ENCODE measurements at places on chromosomes 6 and 20.

GRCh38 chr20:48153523-48153922 is 368.2 kb upstream of the SULF2 start:
- DNase-seq, result no peak

DNA sequence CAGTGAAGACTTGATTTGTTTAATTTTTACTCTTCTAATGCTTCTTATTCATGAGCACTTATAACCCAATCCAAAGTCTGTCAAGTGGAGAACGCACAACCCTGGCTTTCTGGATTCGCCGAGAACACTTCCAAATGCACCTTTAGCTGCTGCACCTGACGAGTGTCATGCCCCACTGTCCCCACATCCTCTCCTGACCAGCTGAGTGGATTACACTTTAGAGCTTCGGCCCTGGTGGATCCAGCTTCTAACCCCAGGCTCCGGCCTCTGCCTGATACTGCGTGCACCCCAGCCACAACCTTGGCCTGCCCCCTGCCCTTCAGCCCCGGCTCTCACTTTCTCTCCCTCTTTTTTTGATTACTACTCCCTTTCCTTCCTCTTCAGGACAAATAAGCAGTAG is 258.8 kb downstream of the TMEM242 start:
- DNase-seq, result no peak

DNA sequence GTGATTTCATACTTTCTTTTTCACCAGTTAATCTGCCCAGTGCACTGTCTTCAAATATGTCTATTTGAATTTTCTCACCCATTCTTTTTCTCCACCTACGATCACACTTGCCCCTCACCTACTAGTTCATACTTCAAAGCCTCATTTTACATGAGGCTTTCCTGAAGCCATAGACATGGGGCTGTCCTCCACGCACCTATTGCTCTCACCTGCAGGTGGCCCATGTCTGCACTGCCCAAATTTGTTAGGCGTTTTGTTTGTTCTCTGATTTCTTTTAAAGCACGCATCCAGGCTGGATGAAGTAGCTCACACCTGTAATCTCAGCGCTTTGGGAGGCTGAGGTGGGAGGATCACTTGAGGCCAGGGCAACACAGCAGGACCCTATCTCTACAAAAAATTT is 106.8 kb upstream of the RIPOR2 start:
- no peak for DNase-seq

DNA sequence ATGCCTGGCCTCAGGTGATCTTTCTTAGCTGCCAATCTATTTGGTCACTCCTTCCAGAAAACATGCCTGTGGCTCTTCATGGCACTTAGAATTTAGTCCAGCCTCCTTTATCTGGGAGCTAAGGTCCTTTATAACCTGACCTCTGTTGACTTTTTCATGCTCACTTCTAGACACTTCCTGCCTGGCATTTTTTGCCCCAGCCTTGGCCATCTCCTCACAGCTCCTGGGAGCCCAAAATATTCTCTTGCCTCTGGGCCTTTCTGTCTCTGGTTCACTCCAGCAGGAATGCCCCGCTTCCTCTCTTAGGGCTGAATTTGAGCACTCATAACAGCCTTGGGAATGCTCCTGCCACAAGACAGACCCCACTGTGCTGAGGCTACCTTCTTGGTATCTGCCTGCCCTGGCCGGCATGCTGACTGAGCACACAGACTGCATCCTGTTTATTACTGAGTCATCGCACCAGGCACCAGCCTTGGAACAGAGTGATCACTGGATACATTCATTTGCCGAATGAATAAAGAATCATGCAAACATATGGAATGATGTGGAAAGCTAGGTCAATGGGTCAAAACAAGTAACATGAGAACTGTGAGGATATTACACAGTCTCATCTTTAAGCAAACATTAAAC is 5.8 kb upstream of the EEF1E1 start:
- DNase-seq, result no peak

DNA sequence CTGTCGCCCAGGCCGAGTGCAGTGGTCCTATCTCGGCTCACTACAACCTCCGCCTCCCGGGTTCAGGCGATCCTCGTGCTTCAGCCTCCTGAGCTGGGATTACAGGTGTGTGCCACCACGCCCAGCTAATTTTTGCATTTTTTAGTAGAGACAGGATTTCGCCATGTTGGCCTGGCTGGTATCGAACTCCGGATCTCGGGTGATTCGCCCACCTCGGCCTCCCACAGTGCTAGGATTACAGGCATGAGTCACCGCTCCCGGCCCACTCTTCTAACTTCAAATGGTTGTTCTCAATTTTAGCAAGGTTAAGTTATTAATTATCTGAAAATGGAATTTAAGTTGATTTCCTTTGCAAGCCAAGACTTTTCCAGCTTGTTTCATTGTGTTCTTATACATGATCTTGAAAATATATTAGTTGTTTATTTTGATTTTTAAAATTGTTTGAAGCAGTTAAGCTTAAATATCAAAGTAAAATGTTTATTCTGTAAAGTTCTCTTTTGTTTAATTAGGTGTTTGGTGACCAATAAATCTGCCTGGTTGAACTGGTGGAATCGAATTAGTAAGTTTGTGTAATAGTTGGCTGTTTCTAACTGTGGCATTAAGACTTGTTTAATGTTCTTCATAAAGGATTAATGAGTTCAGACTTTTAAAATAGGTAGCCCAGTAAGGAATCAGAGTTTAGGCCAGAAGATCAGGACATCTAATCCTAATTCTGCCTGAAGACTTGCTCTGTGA is 2.3 kb downstream of the PM20D2 start:
- peak; percentile 47 for DNase-seq

DNA sequence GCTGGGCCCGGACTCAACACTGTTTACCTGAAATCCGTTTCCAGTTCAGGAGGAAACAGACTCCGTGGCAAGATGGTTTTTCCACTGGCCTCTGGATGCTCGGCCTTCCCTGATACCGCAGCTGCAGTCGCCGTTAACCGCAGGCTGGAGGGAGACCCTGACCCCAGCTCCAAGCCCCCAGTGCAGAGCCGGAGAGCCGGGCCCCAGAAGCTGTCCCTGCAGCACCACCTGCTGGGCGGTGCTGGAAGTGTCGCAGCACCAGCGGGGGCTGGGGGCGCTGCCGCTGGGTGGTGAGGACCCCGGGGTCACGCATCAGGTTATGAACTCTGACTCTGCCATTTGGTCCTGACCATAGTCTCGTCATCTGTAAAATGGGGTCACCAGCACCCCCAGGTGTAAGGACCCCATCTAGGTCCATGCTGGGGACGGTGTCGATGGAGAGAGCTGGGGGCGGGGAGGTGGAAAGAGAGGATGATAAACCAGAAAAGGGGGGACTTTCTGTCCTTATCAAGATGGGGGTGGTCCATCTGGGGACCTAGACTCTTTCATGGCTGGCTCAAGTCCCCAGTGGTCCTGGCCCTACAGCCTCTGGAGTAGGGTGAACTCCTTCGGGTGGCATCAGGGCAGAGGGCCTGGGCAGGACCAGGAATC is 20.8 kb upstream of the CHRNA4 start:
- peak; percentile 48 for DNase-seq

GRCh38 chr6:53464927-53465460 is 79.9 kb downstream of the GCLC start:
- DNase-seq, result no peak

GRCh38 chr6:128731249-128732165 is 151.4 kb upstream of the LAMA2 start:
- DNase-seq, result no peak

DNA sequence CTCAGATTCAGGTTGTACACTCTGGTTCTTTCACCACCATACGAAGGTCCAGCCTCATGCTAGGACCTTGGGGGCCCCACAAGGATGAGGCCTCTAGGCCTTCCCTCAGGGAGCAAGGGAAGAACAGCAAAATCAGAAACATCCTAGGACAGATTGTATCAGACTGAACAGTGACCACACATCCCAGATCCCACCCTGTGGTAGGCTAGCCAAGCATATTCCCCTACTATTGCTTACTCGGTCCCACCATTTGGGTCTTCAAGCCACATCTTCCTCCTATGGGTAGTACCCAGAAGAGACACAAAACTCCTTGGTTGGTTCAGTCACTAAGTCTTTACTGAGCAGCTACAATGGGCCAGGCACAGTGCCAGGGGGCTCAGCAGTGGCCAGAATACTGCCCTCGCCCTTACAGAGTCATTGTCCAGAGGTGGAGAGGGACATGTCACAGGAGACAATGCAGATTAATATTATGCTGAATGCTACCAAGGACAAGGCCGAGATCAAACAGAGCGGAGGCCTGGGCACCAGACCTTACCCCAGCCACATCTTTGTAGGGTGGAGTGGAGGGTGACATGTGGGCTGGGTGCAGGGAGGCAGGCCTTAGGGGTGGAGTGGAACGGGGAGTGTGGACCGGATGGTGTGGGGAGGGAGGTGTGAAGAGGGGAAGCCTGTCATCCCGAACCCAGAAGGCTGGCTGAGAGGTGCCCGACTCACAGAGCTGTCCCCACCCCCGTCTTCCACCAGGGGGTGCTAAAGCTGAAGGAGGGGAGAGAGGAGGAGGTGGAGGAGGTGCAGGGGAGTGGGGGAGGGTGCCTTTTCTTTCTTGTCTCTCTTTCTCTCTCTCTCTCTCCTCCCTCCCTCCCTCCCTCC is 6.8 kb upstream of the MAPK13 start:
- DNase-seq, result peak; percentile 90

DNA sequence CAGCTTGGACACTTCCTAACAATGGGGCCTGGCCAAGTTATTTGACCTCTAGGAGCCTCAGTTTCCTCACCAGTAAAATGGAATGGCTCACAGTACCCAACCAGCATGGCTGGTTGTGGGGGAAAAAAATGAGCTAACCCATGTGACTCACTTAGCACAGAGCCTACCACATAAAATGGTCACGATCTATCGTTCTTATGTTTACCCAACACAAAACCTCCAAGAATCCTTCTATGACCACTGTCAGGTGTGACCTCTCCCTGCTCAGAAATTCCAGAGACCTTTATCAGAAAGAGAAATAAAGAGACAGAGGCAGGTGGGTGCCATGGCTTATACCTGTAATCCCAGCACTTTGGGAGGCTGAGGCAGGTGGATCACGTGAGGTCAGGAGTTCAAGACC is 39.4 kb downstream of the BPIFB1 start:
- no peak for DNase-seq

DNA sequence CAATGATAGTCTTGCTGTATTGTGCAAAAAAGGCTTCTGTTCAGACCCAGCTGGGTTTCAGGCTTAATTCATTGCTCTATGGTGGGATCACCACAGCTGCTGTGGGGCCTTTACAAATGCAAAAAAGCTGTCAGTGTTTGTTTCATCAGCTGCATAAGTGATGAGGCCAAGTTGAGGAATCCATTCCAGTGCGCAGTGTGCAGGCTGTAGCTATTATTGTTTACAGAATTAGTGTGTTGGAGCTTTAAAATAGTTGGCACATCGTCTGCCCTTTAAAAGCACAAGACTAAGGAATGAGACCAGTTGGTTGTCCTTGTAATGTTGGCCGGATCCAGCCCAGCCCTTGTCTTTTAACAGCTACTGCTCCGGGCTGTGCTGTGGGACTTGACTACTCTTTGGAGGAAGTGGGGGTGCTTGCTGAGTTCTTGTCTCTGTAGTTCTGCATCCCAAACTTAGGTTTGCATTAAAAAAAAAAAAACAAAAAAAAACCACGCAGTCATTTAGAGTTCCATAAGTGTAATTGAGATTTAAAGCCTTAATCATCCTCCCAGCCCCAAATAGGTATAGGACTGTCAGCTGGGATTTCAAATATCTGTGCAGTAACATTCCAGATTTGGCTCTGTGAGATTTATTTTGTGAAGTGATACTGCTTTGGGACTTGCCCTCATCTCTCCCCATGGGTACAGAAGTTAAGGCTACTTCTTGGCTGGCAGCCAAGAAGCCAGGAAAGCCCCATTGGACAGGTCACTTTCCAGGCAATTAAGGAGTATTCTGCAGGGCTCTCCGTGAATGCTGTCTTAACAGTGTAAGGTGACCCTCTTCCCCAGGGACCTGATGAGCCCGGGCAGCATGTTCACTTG is 19.3 kb downstream of the JARID2 start:
- no peak for DNase-seq

DNA sequence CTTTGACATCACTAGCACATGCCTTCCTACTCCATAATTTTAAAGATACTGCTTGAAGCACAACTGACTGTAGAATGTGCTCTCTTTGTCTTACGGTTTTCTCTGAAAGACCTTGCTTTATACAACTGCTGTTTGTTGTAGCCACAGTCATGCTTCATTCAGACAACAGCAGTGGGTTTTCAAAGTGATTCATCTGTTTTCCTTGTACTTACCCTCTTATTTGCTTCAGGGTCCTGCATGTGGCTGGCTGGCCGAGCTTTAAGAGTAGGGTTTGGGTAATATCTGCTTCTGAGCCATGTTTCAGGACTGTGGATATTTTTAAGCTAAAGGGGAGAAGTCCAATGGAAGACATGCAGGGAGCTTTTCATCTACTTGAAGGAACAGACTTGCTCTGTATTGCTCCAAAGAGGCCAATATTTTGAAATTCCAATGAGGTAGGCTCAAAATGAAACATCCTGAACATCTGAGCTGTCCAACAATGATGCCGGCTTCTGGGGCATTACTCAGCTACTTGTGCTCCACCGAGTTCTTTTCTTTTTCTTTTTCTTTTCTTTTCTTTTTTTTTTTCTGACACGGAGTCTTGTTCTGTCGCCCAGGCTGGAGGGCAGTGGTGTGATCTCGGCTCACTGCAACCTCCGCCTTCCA is 160.2 kb upstream of the SGK1 start:
- no peak for DNase-seq

GRCh38 chr20:7650086-7650879 is 290.0 kb downstream of the HAO1 start:
- DNase-seq, result no peak

GRCh38 chr20:49993301-49993751 is 10.5 kb downstream of the SNAI1 start:
- no peak for DNase-seq

- no peak for DNase-seq
Measured at GRCh38 chr6:150499882-150500312, 99.8 kb upstream of the PLEKHG1 start.

DNA sequence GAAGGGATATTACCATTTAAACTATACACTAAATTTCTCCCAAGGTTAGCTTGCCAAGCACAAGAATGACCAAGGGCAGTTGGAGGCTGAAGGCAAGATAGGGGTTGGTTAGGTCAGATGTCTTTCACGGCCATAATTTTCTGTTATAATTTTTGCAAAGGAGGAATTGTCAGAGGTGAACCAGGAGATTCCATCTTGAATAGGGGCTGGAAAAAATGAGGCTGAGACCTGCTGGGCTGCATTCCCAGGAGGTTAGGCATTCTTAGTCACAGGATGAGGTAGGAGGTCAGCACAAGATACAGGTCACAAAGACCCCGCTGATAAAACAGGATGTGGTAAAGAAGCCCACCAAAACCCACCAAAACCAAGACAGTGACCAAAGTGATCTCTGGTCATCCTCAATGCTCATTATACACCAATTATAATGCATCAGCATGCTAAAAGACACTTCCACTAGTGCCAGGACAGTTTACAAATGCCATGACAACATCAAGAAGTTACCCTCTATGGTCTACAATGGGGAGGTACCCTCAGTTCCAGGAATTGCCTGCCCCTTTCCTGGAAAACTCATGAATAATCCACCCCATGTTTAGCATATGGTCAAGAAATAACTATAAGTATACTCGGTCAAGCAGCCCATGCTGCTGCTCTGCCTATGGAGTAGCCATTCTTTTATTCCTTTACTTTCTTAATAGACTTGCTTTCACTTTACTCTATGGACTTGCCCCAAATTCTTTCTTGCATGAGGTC is 371.8 kb upstream of the SULF2 start:
- no peak for DNase-seq

GRCh38 chr20:54557806-54558590 is 82.6 kb downstream of the DOK5 start:
- no peak for DNase-seq
